Stimulated activated CD4-positive, alpha-beta T cell treated with anti-CD3 and anti-CD28 coated beads, Interleukin-1b, Interleukin-23, amount 100 ng/mL, for 1 hour (primary cell): ENCODE measurements at places on chromosomes 3 and 15.

DNA sequence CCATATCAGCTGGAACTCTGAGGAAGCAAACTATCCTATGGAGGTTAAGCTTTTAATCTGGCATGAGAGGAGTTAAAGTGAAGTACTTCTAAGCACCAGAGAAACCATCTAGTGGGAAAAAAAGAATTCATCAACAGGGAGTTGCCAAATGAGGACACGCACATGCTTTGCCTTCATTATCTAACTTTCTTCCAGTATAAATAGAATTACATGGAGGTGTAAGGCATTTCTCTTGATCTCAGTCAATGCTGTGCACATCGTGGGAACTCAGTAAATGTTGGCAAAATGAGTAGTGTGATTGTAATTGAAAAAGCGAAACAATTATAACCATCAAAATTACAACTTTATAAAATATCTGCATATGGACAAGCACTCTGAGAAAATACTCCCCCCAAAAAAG lies 8.0 kb upstream of the GSK3B start:
- DNase-seq: no peak

- DNase-seq: no peak
Observed at GRCh38 chr3:178159691-178160220, 376.5 kb upstream of the KCNMB2 start.

DNA sequence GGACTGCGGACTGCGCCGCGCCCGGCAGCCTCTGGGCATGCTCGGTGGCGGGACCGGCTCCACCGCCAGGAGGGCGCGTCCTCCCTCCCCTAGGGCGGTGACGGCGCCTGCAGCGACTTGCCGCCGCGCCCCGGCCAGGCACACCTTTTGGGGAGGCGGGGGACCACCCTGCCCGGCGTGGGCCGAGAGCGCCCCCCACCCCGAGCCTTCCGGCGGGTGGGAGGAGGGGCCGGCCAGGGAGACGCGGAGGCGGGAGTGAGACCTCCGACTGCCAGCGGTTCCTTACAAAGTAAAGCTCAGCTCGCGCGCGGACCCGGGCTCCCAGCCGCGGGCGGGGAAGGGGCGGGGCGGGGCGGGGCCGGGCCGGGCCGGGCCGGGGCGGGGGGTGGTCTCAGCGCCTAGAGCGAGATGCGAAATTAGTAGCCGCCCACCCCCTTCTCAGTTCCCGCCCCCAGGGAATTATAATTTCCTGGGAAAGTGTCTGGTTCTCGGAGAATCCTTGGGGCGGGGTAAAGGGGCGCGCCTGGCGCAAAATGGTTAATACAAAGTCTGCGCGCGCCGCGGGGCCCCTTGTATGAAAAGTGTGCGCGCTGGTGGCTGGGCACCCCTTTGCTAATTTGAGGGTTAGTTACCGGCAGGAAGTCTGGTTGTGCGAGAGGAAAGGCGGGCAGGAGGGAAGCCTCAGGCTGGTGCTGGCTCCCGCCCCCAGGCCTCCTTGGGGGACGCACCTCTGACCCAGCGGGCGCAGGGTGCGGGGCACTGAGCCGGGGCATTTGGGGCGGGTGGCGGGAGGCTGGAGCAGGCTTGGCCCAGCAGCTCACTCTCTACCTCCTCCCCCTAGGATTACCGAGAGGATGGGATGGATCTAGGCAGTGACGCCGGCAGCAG lies 224.8 kb upstream of the IL12A start:
- no peak for DNase-seq

- no peak for DNase-seq
Observed at GRCh38 chr15:70789213-70789612, 25.9 kb upstream of the UACA start.

- no peak for DNase-seq
Observed at GRCh38 chr15:76648732-76649444, 256.3 kb downstream of the SCAPER start.

DNA sequence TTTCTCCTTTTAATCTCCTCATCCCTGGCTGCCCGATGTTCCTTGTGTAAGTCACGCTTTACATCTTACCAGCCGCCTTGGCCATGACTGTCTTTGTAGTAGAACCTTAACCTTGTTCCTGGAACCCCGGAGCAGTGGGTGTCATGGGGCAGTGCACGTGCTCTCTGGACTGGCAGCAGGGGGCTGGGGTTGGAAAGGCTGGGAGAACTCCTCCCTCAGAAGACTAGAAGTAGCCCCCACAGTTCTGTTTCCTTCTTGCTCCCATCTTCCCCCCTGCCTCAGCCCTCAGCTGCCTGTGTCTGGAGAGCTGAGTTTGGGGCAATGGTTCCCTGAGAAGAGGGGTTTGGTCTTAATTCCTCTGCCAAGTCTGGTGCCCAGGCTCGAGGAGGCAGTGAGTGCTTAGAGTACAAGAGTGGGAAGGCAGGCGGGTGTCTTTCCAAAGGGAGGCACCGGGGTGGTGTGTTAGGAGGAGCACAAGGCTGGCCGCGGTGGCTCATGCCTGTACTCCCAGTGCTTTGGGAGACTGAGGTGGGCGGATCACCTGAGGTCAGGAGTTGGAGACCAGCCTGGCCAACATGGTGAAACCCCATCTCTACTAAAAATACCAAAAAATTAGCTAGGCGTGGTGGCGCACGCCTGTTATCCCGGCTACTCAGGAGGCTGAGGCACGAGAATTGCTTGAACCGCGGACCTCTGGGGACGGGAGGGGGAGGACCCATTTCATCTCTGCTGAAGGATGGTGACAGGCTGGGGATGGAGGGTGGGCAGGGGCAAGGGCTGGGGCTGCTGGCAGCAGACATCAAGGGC lies 100.4 kb downstream of the VGLL4 start:
- DNase-seq: no peak

GRCh38 chr3:127158614-127159229 lies 34.2 kb upstream of the PRR23E start:
- DNase-seq: no peak

GRCh38 chr15:72176159-72176558 lies 21.4 kb downstream of the GRAMD2A start:
- DNase-seq: no peak

DNA sequence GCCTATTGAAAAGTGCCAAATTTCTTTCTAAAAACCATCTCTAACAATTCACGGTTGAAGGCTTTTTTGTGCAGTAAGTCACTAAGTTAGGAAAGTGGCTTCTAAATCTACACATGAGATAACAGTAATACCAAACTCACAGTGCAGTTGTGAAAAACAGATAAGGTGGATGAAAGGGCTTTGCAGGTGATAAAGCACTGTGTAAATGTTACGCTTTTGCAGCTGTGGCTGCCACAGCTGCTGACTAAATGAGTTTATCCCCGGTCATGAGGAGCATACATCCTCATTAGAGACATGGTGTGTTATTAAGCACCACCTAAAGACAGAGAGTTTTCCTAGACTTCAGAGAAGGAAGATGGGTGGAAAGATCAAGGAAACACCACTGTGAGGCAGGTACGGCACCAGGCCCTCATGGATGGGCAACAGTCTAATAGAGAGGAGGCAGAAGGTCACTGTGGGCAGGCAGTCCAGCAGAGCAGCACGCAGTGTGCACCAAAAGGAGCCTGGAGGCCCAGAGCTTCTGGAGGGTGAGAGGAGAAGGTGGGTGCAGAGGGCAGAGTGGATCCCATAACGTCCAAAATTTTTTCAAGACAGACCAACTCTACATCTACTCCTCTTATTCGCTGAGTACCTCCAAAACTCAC lies 68.5 kb downstream of the FMN1 start:
- DNase-seq: no peak

GRCh38 chr15:58086491-58086890 lies 21.0 kb upstream of the ALDH1A2 start:
- DNase-seq: no peak

DNA sequence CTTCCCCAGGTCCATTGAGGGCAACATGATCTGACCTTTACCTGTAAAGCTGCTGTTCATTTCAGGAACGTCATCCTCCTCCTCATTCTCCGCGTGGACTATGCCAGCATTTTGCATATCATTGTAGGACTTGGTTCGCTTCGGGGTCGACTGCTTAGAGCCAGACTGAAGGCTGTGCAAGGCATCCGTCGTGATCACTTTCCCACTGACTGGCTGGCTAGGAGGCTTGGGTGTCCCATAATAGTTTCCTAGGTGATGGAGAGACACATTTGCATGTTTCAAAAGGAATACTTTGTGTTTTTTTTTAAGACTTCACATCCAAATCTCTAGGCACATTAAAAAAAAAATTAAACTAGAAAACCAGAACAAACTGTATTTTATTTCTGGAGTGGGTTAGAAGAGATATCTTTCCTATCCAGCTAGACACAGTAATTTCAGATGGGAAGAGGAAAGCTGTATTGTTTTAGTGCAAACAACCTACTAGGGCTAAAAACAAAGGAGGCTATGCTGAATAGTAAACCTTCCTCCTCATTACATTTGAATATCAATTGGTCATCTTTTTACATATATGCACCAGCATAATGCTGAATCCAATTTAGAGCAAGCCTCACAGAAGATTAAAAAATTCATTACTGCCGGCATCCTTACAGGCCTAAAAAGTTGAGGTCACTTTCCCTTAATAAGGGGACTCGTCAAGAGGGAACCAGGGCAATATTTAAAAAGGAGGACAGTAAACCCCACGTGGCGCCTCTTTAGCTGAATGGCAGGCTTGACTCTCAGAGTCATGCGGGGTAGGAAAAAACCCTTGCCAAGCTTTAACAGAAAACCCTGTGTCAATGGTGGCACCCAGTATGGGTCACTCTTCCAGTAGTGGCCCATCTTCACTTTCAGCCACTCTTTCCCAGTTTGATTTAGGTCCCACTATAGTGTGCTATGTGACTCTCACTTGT lies 559.9 kb downstream of the MAGI1 start:
- DNase-seq: no peak

GRCh38 chr3:166060789-166061479 lies 223.7 kb upstream of the BCHE start:
- no peak for DNase-seq

GRCh38 chr3:38027466-38028465 lies 1.7 kb downstream of the PLCD1 start:
- no peak for DNase-seq

DNA sequence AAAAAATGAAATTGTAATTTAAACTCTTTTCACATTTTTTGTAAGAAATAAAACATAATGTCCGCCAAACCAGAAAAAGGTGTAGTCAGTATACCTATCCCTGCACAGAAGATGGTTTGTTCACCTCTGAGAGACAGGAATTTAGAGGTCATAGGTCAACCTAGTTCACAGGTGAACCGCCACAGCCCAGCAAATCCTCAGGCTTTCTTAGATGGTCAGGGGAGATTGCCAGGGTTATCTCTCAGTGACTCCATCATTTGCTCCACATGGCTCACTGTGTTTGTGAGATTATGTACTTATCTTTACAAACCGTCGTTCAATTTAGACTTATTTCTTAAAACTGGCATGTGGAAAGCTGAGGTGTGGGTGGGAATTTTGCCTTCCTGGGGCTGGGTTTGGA lies 264.2 kb downstream of the GABRG3 start:
- DNase-seq: no peak

GRCh38 chr3:62011666-62012065 lies 361.7 kb downstream of the FEZF2 start:
- no peak for DNase-seq

GRCh38 chr3:109927161-109927560 lies 589.8 kb upstream of the DPPA4 start:
- no peak for DNase-seq

DNA sequence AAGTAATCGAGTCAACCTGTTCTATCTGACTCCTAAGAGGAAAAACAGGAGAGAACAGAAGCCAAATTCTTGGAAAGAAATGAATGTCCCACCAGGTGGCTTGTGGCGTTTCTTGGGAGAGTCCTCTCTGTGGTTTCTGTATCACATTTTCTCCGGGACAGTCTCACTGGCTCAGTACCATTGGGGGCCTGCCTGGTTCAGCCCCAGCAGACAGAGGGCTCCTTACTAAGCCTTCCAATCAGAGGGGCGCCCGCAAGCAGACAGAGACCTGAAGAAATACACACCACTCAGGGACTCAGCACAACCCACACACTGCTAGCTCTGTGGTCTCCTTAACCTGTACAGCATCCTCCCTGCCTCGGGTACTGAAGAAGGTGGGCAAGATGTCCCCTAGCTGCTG lies 302.1 kb downstream of the TLE3 start:
- no peak for DNase-seq

- no peak for DNase-seq
Observed at GRCh38 chr3:9582332-9582731, 28.7 kb upstream of the LHFPL4 start.

GRCh38 chr15:77042245-77042919 lies 28.5 kb downstream of the TSPAN3 start:
- DNase-seq: no peak

GRCh38 chr3:184384342-184384741 lies 4.5 kb downstream of the CHRD start:
- no peak for DNase-seq

- no peak for DNase-seq
Observed at GRCh38 chr3:186235554-186235953, 126.5 kb downstream of the DGKG start.

DNA sequence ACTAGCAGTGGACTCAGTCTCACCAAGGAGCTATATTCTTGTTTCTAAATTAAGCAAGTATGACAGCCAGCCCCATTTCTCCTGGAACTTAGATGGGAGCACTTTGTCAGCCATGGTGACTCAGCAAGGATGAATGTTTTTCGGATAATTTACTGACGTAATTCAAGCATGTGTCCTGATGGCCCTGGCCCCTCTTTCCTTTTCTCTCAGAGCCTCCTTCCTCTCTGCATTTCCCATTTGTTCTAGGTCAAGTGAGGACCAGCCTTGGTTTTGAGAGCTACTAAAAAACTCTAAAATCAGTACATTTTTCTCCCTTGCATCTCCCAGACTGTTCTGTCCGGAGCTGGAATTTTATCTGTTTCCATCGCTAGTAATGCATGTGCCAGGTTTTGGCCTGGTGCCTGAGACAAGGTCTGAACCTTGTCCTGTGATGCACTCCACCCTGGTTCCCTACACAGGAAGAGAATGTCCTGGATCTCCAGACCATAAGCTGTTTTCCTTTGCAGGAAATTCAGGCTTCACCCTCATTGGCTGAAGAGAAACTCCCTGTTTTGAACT lies 256.6 kb upstream of the ROPN1 start:
- no peak for DNase-seq

DNA sequence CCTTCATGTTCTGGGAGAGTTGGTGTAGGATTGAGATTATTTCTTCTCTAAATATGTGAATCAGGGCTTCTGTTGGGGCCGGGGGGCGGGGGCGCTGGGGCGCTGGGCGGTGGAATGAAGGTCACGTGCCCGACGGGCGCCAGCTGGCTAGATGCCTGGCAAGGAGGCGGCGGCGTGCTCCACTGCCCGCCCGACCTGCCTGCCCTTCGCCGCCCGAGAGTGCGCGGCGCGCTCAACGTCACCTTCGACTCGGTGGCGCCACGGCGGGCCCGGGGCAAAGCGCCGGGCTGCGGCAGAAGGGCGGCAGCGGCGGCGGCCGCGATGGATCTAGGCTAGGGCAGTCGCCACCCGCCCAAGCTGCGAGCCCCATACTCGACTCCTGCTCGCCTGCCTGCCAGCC lies 47.0 kb upstream of the LHFPL4 start:
- no peak for DNase-seq

GRCh38 chr3:28907616-28908015 lies 373.3 kb upstream of the RBMS3 start:
- no peak for DNase-seq

DNA sequence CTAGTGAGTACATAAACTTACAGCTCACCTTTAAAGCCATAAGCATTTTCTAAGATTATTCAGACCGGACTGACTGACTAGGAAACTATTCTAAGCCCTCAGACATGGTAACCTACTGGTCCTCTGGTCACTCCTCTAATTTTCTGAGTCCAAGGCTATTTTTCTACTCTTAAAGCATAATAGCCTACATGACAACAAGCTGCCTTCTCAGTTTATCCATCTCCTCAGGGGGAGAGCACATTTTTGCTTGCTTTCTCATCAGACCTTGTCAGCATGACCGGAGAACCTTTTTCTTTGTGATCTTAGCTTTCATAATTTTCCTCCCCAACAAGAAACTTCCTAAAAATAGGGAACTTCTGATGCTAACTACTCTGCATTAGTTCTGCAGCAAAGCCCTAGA lies 38.4 kb downstream of the UBP1 start:
- no peak for DNase-seq
